WTC11 (cell line): ENCODE measurements at places on chromosomes 2 and 18.

GRCh38 chr2:178523596-178524134, 43.4 kb downstream of the PLEKHA3 start:
- DNase-seq, result no peak

GRCh38 chr2:233039846-233040530, 7.5 kb downstream of the NEU2 start:
- no peak for DNase-seq

DNA sequence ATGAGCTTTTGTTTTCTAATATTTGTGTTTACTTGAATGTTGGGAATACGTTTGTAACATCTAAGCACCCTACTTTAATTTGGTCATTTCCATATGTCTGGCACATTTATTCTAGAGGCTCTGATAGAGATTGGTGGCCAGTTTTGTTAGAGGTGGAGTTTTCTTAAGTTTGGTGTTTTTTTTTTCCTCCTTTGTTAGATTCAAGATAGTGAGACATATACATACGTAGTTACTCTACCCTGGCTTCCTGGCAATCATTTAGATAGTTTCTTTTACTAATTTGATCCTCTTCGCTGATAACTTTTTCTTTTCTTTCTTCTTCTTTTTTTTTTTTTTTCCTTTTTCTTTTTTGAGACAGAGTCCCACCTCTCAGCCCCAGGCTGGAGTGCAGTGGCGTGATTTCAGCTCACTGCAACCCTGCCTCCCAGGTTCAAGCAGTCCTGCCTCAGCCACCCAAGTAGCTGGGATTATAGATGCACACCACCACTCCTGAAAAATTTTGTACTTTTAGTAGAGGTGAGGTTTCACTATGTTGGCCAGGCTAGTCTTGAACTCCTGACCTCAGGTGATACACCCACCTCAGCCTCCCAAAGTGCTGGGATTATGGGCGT, 26.6 kb downstream of the SMCHD1 start:
- DNase-seq, result no peak

DNA sequence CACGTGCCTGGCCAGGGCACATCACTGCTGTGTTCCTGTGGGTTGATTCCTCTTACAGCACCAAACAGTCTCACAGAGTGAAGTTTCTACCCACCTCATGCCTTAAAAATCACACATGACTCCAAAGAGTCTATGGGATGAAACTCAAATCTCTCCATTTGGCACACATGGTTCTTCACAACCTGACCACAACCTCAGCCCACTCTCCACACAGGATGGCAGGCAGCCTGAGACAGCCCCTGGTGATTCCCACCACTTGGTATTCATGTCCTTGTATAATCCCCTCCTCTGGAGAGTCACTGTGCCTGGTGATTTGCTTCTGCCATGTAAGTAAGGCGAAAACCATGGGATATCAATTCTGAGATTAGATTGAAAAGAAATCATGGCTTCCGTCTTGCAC, 46.2 kb downstream of the LBH start:
- DNase-seq, result no peak

GRCh38 chr2:145906354-145906753, 1386.4 kb upstream of the ZEB2 start:
- DNase-seq, result peak; percentile 16

DNA sequence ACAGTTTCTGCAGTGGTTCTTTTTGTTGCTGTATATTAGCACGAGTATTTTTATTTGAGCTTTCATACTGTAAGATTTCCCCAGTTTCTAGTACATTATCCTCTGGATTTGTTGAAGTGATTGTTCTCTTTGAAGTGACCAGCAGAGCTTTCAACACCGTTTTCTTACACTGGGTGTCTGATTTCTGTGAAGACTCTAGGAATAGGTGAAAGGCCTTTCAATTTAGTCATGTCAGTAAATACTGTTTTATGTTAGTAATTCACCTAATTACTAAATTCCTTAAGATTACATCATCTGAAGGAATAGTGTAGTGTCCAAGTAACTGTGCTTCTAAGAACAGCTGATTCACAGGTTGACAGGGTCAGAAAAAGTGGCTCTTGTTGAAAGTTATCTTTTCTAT, 2.3 kb downstream of the PPM1B start:
- DNase-seq, result no peak

DNA sequence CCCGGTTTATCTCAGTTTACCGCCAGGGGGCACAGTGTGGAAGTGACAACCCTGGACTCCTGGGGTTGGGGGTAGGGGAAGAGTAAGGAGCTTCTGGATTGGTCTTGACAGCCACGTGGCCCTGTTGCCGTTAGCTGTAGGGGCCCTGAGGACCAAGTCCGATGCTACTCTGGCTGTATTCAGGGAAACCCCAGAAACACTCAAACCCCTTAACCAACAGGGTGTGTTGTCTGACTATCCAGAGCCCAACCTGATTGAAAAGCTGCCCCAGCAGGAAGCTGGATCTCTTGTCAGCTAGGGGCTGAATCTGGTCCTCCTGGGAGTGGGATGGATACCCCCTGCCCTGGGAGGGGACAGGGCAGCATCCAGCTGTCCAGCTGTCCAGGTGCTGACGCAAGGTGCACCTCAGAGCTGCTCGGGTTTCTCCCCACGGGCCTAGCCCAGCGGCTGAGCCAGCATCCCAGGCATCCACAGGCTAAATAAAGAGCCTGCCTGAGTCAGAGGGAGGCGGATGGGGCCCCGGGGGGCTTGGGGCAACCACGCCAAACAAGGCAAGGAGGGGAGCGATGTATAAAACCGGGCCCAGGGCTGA, 3.1 kb upstream of the GMPPA start:
- DNase-seq, result peak; percentile 87

- DNase-seq, result no peak
These were observed 15.9 kb downstream of the ZNF638 start for GRCh38 chr2:71347517-71347916.

- no peak for DNase-seq
These were observed 153.9 kb upstream of the NDUFV2 start for GRCh38 chr18:8948471-8949149.

- DNase-seq, result no peak
These were observed 21.0 kb downstream of the CCT7 start for GRCh38 chr2:73255007-73255644.

GRCh38 chr18:77755187-77755586, 505.5 kb downstream of the GALR1 start:
- DNase-seq, result no peak

GRCh38 chr2:65499216-65499615, 66.8 kb upstream of the SPRED2 start:
- no peak for DNase-seq

- DNase-seq, result peak; percentile 38
These were observed 795 bp upstream of the SETBP1 start for GRCh38 chr18:44679914-44680272.

- no peak for DNase-seq
These were observed 583 bp downstream of the HIBCH start for GRCh38 chr2:190318931-190319554.

DNA sequence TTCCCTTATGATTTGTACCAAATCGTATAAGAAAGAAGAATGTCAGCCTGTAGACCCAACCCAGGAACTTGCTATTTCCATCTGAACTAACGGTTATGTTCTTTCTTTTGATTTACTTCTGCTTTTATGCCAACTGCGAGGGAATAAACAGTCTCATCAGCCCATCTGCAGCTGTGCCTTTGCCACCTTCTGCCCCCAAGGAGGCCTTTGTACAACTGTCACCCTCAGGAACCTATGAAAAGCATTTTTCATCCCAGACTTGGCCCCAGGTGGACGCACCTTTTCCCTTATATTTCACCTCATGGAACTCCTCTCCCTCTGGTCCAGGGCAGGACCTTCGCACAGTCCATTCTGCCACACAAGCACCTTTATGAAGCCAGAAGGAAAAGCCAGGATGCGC, 109.8 kb downstream of the AOX1 start:
- DNase-seq, result no peak

DNA sequence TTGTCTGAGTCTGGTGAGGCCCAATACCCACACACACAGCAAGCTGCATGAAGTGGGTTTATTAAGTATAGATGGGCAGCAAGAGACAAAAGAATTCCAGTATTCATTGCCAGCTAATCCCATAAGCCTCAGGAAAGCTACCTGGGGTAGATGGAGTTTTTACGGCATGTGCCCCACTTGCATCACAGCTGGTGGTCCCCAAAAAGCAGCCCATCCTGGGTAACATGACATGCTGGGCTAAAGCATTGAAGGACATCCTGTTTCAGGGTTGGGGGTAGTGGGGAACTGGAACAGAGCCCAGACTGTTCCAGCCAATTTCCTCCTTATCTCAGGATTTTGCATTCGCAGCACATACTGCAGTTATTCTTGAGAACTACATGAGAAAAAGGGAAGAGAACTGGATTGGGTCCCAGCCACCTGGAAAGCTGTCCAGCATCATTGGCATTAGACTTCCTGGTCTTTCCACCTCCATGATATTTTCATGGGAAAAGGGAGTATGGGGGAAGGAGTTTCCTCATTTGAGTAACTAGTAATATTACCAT, 240.1 kb upstream of the MMADHC start:
- DNase-seq, result no peak

DNA sequence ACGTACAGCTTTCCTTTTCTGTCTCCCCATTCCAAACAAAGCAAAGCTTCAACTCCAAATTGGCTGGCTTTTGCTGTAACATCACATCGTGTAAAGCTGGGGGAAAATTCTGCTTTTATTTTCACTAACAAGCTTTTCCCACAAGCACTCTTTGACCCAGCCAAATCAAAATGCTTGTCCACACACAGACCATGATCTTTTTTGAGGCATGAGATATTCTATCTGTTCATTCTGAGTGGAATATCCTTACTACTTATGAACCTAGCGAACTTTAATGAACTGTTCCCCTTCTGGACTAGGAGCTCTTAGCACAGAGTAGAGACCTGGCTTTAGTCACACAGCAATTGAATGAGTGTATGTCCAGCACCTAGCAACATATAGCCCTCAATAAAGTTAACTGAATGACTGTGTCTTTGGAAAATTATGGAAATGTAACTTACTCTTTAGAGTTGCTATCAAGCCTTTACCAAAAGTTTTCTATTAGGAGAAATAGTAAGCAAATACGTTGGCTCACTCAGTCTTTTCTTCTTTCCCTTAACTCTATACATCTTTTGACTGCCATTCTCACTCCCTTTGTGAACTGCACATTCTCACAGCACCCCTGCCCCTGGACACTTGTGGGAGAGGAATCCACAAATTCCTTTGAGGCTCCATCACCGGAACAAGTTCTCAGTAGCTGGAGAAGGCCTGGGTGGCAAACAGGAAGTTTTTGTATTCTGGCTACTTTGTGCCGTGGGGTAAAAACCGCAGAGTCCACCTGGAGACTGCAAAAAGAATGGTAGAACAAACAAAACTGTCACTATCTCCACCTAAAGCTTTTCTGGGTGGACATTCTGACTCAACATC, 1.3 kb upstream of the UBE2E3 start:
- no peak for DNase-seq

DNA sequence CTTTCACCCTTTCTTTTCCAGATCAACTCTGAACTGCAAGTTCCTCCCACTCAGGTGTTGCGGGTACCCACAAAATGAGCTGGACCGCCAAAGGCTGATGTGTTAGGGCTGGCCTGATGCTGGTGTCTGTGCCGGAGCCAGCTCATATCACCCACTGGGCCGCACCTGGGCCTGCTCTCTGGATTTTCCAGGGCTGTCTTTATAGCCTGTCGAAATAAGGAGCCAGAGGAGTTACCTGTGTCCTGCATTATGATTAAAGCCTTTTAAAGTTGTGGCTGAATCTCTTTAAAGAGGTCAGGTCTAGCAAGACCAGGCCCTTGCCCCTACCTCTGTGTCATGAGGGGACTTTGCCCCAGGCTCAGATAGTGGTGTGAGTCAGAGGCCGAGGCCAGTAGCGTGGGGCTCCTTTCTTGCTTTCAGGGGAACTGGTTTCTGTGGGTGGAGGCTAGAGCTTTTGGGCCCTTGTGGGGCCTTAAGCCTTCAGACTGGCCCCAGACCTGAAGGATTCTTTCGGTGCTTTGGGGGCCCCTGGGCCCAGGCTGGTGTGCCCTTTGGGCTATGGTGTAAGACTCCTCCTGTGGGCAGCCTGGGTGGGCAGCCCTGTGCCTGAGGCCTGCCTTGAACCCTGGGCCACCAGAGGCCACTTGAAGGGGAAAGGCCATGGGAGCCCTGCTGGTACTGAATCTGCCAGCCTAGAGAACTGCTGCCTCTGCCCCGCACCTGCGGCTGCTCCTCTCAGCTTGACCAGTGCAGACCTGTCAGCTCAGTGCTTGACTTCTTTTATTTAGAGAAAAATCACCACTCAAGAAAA, 21.3 kb downstream of the OTOF start:
- DNase-seq, result no peak
